ENCODE measurements at places on chromosomes 12 and 14. TPM values are rescaled to one million over a fixed set of nuclear protein-coding genes. Genes with fewer than 3 reads are reported as not detected.

Gene PIWIL1
- total RNA-seq, result not detected

Gene CLEC4D
- total RNA-seq, result not detected

Gene TMEM19
- total RNA-seq, result 14.3 TPM

DNA sequence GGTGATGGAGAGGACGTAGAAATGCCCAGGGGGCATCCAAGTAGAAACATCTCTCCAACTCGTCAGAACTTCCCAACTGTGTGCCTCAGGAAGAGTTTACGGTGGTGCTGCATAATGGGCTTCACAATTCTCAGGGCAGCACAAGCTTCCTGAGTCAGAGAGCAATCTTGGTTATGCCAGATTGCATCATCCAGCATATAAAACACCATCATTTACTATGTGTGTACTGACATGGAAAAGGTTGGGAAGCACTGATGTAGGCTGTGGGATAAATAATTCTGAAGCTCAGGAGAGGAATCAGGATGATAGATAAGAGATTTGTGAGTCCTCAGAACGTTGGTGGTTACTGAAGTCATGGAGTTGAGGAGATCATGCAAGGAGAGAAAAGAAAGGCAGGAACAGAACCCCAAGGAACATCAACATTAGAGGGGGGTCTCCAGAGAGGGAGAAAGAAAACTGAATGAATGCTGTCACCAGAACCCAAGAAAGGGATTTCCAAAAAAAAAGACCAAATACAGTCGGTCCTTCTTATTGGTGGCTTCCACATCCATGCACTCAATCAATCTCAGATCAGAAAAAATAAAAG lies 4.7 kb upstream of the NCKAP5L start:
- peak; percentile 27 for DNase-seq
- H3K4me3 ChIP-seq, result no peak overlapping the region
- no peak overlapping the region for H3K27ac ChIP-seq
- H3K4me1 ChIP-seq, result peaks cover 12% of the 10 kb centered on the region

DNA sequence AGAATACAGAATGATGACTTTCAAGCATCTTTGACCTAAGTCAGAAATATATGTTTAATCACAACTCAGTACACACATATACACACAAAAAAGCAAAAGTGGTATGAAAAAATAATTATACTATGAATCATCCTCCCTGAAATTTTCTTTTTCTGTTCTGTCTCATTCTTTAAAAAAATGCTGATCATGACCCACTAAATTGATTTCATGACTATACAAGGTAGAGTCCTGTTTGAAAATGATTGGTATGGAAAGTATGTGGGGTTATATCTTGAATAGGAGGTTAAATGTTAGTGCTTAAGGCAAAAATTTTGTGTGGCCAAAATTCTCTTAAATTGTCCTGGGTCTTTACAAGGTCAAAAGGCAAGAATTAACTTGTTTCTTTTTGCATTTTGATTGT lies 80.4 kb downstream of the SUDS3 start:
- H3K36me3 ChIP-seq, result no peaks in the 10 kb centered on the region
- H3K27ac ChIP-seq, result no peak overlapping the region
- H3K27me3 ChIP-seq, result peaks cover 21% of the 10 kb centered on the region

DNA sequence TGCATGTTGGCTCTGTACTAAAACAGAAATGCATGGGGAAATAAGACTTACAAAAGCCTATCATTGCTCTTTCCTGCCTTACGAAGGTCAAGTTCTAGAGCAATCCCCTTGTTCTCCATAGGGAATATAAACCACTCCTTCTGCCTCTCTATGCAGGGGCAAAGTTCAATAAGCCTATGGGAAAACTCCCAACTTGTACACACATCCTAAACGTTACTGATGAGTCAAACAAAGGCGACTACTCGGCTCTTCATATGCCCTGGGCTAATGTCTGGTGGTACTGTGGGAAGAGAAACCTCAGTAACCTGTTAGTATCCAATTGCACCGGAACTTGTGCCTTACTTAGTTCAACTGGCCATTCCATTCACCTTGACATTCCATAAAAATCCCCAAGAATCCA lies 32.7 kb downstream of the PRMT8 start:
- DNase-seq, result peak; percentile 40
- peaks cover 35% of the 10 kb centered on the region for H3K4me1 ChIP-seq
- H3K4me3 ChIP-seq, result no peak overlapping the region
- H3K27me3 ChIP-seq, result no peaks in the 10 kb centered on the region
- H3K27ac ChIP-seq, result no peak overlapping the region
- no peaks in the 10 kb centered on the region for H3K36me3 ChIP-seq

All from PC-3 (cell line).